G401 (cell line): ENCODE measurements at places on chromosomes 13 and 19. TPM values are rescaled to one million over a fixed set of nuclear protein-coding genes. Genes with fewer than 3 reads are reported as not detected.
A peak's percentile ranks its signal among the peaks of the same experiment; 100 is the strongest.

DNA sequence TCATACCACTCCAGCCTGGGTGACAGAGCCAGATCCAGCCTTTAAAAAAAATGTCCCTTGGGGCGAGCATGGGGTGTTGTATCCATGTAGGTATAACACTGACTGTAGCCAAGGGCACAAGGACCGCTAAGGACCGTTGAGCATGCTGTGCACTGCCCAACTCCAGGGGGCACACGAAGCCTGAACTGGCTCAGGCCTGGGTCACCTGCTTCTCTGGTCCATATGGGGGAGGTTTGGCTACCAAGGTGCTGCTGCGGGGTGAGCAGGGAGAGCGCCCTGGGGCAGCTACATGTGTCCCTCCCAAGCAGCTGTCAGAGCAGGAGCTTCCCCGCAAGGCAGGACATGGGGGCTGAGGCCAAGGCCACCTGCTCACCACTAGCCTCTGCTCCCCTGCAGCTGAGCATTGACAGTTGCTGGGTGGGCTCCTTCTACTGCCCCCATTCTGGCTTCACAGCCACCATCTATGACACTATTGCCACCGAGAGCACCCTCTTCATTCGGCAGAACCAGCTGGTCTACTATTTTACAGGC lies 16.3 kb downstream of the CATSPERG start:
- DNase-seq, result no peak

GRCh38 chr19:19451429-19452242 lies 46.2 kb downstream of the GATAD2A start:
- DNase-seq, result no peak

- DNase-seq, result no peak
Observed at GRCh38 chr19:3975637-3976087, 4.8 kb upstream of the DAPK3 start.

- no peak for DNase-seq
Observed at GRCh38 chr19:30344446-30345425, 27.4 kb upstream of the ZNF536 start.

DNA sequence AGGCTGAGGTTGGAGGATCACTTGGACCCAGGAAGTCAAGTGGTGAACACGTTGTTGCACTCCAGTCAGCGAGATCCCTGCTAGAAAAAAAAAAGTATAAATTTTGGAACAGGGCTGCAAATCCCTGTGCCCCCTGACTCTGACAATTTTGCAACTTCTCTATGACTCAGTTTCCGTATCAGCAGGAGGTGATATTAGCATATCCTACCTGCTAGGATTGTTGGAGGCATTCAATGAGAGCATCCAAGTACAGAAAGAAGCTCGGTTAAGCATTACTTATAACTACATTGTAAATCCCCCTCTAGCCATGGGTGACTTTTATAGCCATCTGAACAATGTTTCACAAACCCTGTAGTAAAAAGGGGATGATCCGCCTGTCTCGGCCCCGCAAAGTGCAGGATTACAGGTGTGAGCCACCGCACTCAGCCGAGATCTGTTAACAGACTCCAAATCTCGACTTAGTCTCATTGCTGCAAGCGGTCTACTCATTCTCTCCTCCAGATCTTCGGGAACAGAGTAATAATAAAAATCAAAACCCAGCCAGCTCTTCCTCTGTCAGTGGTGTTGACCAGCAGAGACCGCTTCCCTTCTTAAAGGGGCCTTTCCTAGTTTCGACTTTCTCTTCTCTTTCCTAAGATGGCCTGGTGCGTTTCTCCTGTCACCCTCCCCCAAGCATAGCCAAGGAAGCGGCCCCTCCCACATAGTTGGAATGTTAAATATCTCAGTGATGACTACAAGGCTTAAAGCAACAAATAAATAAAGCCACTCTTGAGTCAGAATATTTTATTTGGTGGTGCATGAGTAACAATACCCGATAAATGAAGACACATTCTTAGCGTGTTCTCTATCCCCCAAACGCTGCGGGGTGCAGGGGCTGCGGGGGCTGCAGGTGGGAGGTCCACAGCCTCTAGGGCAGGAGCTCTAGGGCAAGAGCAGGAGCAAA lies 10.3 kb upstream of the BICRA start:
- peak; percentile 59 for DNase-seq

GRCh38 chr13:113938716-113939115 lies 35.2 kb downstream of the C13orf46 start:
- DNase-seq, result no peak

ZNF155 gene
- total RNA-seq, result 0.68 and 5.2 TPM in 2 replicates

SIGLEC14 gene
- total RNA-seq, result not detected in 2 replicates

ZNF90 gene
- total RNA-seq, result not detected in 2 replicates

POLR1D gene
- 179 and 188 TPM in 2 replicates for total RNA-seq

OR7A5 gene
- total RNA-seq, result not detected in 2 replicates

MLLT1 gene
- 5.6 and 7.5 TPM in 2 replicates for total RNA-seq

PSG2 gene
- total RNA-seq, result 6.0 and 8.0 TPM in 2 replicates
